ENCODE measurements at places on chromosomes 3 and 15. TPM values are rescaled to one million over a fixed set of nuclear protein-coding genes. Genes with fewer than 3 reads are reported as not detected.

- peak; percentile 38 for DNase-seq
Measured at GRCh38 chr3:64187065-64187959, 38.0 kb downstream of the PRICKLE2 start.

DNA sequence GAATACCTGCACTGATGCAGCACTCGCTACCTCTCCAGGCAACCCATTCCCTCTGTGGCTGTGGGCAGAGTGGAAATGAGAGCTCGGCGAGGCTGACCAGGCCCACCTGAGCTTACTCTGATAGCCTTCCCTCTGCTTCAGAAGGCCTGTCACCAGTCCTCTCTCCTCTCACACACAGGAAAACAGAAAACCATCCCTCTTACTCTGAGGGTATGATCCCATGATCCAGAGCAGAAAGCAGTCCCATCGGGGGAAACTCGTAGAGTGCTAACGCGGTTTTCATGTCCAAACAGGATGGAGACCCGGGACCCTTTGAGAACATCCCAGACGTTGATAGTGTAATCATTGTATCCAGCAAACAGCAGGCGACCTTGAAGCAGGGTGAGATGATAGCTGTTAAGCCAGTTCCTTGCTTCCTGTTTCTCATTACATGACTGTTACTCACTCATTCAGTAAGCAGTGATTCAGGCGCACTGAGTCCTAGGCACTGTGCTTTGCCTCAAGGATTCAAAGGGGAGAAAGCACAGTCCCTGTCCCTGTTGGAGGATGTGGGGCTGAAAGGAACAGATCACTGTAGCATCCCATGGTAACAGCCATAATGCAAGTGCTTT, 11.8 kb upstream of the BCL2L10 start:
- no peak for DNase-seq

GRCh38 chr15:63501256-63502089, 2.9 kb upstream of the USP3 start:
- DNase-seq = no peak

GRCh38 chr15:51739061-51739712, 1.7 kb upstream of the LYSMD2 start:
- DNase-seq = no peak

GRCh38 chr3:14278265-14278798, 99.7 kb downstream of the LSM3 start:
- DNase-seq = no peak

DNA sequence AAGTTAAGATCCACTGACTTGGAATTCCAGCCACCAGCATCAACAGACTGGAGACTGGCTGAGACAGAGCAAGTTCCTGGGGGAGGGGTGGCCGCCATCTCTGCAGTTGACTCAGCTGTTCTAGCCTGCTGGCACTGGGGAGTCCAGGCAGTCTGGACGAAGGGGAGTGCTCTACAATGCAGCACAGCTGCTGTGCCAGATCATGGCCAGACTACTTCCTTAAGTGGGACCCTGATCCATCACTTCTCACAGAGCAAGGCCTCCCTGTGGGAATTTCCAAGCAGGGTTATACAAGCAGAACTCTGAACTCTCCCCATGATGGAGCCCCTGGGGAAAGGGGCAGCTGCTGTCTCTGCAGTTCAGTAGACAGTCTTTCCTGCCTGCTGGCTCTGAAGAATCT, 35.2 kb downstream of the PYGO1 start:
- no peak for DNase-seq

- peak; percentile 78 for DNase-seq
Measured at GRCh38 chr3:157088601-157089454, 71.1 kb downstream of the CCNL1 start.

- no peak for DNase-seq
Measured at GRCh38 chr3:105809208-105809888, 59.5 kb downstream of the CBLB start.

DNA sequence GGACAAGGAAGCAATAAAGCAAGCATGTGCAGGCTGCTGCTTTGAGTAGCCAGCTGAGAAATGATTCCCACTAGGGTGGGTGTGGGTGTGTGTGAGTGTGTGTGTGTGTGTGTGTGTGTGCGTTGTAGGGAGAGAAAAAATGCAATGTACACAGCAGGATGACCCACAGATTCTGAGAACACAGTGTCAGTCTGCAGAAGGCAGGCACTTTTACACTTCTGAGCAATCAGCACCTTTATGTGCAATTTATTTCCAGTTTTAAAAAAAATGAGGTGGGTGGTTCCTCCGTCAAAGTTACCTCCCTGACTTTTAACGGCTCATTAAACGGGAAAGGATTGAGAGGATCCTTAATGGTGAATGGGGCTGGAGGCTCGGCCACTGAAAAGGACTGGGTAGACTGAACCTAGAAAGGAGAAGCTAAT, 38.5 kb upstream of the LIPC start:
- no peak for DNase-seq

DNA sequence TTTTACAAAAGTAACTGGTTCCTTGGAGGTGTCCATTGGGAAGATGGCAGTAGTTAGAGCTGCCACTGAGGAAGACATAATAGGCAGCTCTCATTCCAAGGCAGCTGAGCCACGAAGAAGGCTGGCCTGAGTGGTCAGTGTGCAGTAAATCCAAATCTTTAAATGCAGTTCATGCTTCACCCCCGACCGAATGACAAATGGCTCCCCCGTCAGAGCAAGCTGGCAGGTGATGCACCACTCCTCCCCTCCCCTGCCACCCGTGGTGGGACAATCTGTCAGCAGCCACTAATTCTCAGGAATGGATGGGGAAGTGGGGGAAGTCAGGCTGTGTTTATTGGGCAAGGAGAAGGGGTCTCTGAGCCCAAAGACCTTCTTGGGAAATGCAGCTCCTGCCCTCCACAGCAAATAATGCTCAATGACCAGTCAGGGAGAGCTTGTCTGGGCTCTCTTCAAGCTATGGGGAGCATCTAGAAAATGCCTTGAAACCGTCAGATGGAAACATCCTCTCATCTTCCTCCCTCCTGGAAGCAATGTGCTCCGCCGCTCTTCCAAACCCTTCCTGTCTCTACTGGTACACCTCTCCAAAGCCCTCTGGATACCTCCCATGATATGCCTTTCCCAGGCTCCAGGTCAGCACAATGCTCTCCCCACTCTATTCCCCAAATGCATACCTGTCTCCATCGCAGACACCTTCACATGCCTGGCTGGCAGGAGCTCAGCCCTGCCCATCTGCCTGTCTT, 65.4 kb downstream of the LIPC start:
- DNase-seq = no peak

CTXN2 gene
- total RNA-seq = not detected
